ENCODE measurements at places on chromosomes 12 and 14.

GRCh38 chr12:75635606-75636444, 124.4 kb upstream of the KRR1 start:
- DNase-seq, result no peak

DNA sequence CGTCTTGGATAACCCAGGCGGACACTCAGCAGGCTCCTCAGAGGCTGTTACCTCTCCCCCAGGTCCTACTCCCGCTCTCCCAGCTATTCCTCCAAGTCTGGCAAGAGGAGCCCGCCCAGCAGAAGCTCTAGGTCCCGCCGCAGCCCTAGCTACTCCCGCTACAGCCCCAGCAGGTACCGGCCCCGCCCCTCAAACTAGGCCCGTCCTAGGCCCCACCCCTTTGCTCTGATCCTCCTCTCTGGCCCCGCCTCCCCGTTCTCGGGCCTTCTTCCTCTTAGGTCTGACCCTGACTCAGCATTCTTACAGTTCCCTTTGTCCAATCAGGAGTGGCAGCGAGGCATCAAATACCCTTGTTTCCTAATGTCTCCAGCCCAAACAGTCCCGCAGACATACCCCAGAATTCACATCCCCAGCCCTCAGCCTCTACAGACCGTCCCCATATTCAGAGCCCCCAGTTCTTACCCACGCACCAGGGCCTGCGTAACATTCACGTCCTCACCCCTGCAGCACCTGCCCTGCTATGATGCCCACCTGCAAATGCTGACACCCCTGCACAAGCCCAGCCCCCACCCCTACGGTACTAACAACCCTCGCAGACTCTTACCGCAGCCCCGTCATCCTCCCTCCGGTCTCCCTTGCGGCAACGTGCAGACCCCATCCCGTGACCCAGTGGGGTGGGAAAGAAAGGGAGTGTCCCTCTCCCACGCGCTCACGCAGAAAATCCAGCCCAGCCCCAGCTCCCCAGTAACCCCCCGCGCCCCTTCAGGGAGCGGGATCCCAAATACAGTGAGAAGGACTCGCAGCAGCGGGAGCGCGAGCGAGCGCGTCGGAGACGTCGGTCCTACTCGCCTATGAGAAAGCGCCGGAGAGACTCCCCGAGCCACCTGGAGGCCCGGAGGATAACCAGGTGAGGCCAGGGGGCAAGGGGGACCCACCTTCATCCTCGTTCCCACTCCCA, 25.0 kb upstream of the HSPB8 start:
- DNase-seq, result no peak

- DNase-seq, result no peak
Measured at GRCh38 chr12:64058541-64059265, 163.4 kb downstream of the KICS2 start.

DNA sequence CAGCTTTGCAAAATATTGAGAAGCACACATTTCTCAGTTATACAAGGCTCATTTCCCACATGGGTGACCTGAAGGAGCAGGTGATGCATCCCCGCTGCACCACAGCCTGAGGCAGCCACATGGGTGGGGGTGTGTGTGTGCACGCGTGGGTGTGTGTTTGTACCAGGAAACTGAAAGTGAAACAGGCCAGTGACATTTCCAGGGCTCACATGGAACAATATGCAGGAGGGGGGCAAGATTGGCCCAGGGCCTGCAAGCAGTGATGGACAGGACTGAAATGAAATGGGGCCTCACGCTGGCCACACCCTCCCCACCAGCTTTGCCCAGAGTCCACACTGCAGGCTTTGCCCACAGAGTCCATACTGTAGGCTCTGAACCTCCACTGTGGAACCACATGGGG, 154.2 kb upstream of the PARP11 start:
- no peak for DNase-seq

DNA sequence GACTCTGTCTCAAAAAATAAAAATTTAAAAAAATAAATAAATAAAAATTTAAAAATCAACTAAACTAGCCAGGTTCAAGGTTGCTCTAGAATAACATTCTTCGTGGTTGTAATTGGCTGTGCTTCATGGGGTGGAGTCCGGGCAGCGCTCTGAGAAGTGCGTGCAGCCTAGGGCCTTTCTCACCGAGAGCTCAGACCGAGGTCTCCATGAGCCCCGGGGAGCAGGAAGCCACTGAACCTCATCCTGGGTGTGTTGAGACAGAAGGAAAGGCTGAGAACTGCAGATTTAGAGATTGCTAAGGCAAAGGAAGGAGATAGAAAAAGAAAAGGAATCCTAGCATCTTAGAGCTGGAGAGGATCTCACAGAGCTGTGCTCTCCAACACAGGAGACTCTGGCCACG, 14.7 kb downstream of the P2RX4 start:
- no peak for DNase-seq

DNA sequence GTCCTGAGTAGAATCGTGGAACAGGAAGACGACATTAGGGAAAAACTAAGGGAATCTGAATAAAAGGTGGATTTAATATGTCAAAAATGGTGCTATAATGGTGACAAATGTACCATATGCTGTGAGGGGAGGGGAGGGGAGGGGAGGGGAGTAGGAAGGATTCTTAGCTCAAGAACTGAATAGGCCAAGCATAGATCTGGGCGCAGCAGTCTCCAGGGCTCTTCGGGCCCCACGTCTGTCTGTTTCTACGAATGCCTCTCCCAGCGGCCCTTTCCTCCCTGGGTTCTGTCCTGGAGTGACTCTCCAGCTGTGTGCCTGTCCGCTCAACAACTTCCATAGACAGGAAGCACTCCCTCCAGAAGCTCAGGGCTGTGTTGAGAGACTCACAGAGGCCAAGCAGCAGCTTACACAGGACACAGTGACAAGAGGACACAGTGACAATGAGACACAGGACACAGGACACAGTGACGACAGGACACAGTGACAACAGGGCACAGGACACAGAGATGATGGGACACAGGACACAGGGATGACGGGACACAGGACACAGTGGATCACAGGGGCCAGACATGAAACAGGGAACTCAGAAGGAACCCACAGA, 42.4 kb upstream of the PPP2R5C start:
- no peak for DNase-seq

- DNase-seq, result no peak
Measured at GRCh38 chr14:54490445-54491175, 1.8 kb upstream of the GMFB start.

- DNase-seq, result no peak
Measured at GRCh38 chr12:92593734-92594402, 108.9 kb upstream of the PLEKHG7 start.

DNA sequence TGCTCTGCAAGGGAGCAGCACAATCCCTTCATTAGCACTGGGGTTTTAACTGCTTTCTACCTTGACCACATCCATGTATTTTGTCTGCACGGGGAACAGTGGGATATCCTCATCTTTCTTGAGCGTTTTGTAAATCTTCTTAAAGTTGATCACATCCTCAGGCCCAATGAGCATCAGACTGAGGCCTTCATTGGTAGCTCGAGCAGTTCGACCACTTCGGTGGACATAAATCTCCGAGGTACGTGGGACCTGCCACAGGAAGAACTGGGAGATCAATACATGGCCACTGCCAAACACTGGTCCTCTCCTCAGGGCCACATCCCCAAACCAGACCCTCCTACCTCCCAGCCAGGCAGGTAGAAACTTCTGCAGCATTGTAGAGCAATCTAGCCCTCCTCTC, 26.1 kb downstream of the DDX24 start:
- no peak for DNase-seq

DNA sequence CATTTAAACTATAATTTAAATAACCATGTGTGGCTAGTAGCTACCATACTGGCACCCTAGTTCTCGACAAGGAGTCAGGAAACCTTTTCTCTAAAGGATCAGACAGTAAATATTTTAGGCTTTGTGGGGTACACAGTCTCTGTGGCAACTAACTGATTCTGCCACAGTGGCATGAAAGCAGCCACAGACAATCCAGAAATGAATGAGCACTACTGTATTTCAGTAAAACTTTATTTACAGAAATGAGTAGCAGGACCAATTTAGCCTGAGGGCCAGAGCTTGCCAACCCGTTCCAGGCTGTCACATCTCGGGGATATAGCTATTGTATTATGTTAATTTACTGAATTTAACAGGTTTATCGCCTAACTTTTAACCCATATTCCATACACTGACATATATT, 278.7 kb downstream of the ITPR2 start:
- no peak for DNase-seq

DNA sequence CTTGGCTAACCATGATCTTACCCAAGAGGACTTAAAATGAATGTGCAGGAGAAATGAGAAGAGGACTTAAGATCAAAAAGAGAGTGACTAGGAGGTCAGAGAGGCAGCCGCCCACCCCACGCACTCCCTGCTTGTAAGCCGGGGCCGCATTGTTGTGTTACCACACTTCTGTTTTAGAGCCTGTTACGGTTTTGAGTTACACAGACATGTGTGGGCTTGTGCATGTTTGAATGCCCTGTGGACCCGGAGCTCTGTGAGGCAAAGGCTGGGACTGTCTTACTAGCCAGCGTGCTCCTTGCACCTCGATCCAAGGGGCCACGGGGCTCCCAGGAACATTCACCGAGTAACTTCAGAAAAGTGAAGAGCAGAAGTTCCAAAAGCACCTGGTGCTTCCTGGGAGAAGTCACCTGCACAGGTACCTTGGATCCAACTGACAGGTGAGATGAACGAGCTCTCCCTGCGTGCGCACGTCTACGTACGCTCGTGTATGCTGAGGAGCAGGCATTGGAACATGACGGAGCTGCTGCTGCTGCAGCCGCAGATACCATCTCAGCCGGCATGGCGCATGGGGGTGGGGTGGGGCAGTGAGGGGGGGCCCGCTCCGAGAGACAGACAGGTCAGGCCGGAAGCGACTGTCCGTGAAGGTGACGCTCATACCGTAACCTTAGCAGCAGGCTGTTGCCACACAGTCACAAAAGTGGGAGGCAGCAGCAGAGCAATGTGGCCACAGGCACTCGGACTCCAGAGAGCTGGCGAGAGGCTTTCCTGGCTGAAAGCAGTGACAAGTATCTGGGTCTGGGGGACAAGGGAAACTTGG, 23.7 kb downstream of the SFSWAP start:
- no peak for DNase-seq

GRCh38 chr12:55673638-55674037, 34.1 kb downstream of the ITGA7 start:
- no peak for DNase-seq

- DNase-seq, result no peak
Measured at GRCh38 chr14:35539969-35540368, 6.0 kb downstream of the INSM2 start.

Measured in DMS 273 treated with DMSO at 0.1 percent for 48 hours (cell line).